ENCODE measurements at places on chromosomes 3 and 15.

- peak; percentile 75 for DNase-seq
Measured at GRCh38 chr3:43378066-43378935, 92.0 kb downstream of the SNRK start.

- DNase-seq, result no peak
Measured at GRCh38 chr3:50648313-50648712, 26.4 kb upstream of the DOCK3 start.

- DNase-seq, result no peak
Measured at GRCh38 chr3:56023546-56023945, 444.7 kb downstream of the ERC2 start.

- no peak for DNase-seq
Measured at GRCh38 chr3:43001556-43002121, 22.5 kb downstream of the GASK1A start.

Data from naive thymus-derived CD8-positive, alpha-beta T cell (primary cell).